ENCODE measurements at places on chromosomes 11 and 22.

- no peak for DNase-seq
- no peaks in the 10 kb centered on the region for H3K4me1 ChIP-seq
- H3K36me3 ChIP-seq, result no peaks in the 10 kb centered on the region
- no peak overlapping the region for H3K27ac ChIP-seq
- no peak overlapping the region for H3K4me3 ChIP-seq
Observed at GRCh38 chr11:134745456-134745855, 333.4 kb upstream of the B3GAT1 start.

GRCh38 chr22:29359469-29359868, 28.9 kb downstream of the AP1B1 start:
- no peaks in the 10 kb centered on the region for H3K27me3 ChIP-seq
- no peak overlapping the region for H3K4me3 ChIP-seq
- peak overlapping the region; percentile 24 for H3K27ac ChIP-seq
- DNase-seq, result no peak
- H3K4me1 ChIP-seq, result peaks cover 19% of the 10 kb centered on the region
- H3K36me3 ChIP-seq, result peaks cover 72% of the 10 kb centered on the region

DNA sequence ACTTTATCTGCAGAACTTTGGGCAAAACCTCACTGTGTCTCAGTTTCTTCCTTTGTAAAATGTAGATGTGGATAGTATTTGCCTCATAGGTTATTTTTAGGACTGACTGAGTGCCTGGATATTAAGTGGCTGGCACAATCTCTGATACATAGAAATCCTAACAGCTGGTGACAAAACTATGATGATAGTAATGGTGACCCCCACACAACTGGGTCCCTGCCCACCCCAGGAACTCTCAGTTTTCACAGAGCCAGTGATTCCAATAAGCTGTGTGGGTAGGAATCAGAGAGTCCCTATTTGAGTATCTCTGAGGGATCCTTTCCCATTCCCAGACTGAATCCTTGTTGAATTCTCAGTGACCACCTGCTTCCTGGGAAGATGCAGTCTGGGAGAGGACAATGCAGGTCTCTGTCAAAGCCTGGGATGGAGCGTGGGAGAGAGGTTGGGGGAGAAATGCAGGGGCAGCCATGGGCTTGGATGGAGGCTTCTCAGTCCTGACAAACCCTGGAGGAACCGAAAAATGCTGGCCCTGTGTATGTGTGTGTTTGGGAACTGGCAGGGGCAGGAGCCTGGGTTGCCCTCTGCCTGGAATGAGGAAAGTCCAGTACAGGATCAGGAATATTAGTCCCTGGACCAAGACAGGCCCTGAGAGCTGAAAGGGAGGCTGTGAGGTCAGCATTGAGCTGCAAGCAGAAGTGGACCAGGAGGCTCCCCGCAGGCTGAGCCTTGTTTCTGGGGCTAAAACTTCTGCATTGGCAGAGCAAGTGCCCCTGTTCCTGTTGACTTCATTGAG, 6.1 kb upstream of the P2RY6 start:
- no peak overlapping the region for H3K27ac ChIP-seq
- H3K27me3 ChIP-seq, result peaks cover 27% of the 10 kb centered on the region
- no peaks in the 10 kb centered on the region for H3K36me3 ChIP-seq

DNA sequence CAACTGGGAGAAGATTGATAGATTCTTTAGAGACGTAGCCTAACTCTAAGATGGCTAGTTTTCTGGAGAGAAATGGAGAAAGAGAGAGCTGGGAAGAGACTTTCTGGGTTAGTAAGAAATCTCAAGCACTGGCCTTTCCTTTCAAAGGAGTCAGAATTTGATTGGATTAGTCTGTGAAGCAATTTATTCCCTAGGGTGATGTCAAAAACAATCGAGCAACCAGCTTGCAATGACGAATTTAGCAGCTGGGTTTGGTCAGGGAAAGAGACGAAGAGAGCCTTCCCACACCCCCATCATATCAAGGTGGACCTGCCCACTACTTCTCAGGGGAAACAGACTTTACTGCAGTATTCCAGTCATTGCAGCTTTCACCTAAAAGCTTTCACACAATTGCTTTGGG, 10.8 kb downstream of the KRTAP5-6 start:
- no peak for DNase-seq
- H3K4me1 ChIP-seq, result peaks cover 30% of the 10 kb centered on the region
- H3K27ac ChIP-seq, result no peak overlapping the region
- no peak overlapping the region for H3K4me3 ChIP-seq
